ENCODE measurements at places on chromosomes 2 and 18.

DNA sequence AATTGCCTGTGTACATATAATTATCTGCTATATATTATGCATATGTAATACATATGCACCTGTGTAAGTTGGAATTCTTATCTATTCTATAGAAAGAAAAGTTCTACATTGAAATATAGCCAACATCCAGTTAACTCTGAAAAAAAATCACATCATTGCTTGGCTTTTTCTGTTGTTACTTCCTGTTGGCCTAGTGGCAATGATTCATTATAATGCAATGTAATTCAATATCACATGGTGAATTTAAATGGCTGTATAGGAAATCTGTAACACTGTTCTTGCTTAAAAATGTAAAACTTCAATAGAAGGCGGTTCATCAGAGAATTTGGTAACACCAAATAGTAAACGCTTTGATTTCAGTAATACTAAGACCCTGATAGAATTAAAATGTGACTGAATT, 44.5 kb upstream of the MAP4K3 start:
- no peak for DNase-seq

DNA sequence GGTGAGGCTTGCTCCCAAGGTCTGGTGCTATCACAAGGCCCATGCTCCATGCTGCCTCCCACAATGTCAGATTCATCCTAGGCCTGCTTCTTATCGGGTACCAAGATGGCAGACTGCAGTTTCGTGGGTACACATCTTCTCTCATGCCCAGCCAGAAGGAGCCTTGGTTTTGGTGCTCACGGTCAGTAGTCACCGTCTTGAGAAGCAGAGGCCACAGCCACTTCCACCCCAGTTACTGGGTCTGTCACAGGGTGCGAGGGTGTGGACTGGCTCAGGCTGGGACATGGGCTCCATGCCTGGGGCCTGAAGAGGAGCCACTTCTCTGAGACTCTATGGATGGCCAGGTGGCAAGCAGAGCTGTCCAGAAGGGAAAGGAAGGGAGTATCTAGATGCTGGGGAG, 178.8 kb upstream of the HS6ST1 start:
- no peak for DNase-seq

DNA sequence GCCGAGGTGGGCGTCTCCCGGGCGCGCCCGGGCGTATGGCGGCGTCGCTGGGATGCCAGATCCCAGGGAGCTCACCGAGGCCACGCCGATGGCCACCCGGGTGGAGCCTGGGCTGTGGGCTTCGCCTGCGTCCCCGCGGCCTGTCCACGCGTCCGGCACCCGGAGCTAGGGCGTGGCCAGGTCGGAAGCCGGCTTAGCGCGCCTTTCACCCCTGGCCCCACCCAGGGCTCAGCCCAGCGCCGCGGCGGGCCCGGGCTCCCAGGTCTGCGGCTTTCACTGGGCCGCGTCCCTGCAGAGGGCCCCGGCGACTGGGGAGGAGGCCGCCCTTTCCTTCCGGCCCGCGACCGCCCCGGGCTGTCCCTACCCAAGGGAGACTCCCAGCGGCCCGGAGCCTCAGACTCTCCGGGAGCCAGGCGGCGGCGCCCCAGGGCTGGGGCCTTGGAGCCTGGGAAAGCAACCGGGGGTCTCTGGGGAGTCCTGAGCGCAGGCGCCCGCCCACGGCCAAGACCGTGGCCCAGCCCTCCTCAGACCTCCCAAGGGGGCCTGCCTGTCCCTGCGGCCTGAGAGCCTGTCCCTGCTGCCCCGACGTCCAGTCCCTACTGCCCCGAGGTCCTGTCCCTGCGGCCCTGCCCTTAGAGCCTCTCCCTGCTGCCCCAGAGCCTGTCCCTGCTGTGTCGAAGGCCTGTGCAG, 36.3 kb upstream of the ITM2C start:
- DNase-seq, result no peak

GRCh38 chr2:205682971-205683501, 735 bp downstream of the NRP2 start:
- DNase-seq, result no peak

DNA sequence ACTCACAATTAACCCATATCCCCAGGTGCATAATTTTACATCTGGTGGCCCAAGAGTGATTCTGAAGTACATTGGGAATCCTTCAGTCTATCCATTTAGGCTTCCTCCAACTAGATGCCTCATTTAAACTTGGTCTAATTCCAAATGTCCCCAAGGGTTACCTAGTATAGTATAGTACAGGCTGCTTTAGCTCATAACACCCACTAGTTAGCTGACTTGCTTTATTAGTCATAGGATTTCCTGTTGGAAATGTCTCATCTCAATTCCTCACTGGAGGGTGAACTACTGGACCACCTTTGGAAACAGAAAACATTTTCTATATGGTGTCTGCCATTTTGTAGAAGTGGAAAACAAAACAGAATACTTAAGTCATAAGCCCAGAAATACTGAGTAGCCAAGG, 202.5 kb upstream of the SESTD1 start:
- DNase-seq, result no peak

- DNase-seq, result no peak
Measured at GRCh38 chr2:8658064-8658862, 23.6 kb upstream of the ID2 start.

GRCh38 chr2:186349508-186349907, 136.6 kb upstream of the ZC3H15 start:
- DNase-seq, result no peak

DNA sequence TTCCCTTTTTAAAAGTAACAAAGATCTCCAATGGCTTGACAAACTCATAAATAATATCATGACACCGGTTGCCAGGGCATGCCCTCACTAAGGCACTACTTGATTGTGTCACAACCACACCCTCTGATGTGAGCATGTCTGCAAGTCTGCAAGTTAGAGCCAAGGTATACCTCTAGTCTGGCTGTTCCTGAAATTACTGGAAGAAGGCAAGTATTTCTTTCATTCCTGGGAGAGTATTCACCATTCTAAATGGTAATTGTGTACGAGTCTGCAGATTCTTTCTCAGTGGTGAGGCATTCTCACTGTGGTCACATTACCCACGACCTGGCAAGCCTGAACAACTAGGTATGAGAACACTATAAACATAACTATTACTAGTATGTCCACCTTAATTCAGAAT, 25.7 kb upstream of the RNU4ATAC start:
- DNase-seq, result no peak

GRCh38 chr2:36801088-36801487, 104.6 kb downstream of the VIT start:
- no peak for DNase-seq

- DNase-seq, result no peak
Measured at GRCh38 chr18:48018851-48019250, 88.4 kb upstream of the SMAD2 start.

GRCh38 chr2:127525691-127526131, 578 bp downstream of the IWS1 start:
- no peak for DNase-seq

DNA sequence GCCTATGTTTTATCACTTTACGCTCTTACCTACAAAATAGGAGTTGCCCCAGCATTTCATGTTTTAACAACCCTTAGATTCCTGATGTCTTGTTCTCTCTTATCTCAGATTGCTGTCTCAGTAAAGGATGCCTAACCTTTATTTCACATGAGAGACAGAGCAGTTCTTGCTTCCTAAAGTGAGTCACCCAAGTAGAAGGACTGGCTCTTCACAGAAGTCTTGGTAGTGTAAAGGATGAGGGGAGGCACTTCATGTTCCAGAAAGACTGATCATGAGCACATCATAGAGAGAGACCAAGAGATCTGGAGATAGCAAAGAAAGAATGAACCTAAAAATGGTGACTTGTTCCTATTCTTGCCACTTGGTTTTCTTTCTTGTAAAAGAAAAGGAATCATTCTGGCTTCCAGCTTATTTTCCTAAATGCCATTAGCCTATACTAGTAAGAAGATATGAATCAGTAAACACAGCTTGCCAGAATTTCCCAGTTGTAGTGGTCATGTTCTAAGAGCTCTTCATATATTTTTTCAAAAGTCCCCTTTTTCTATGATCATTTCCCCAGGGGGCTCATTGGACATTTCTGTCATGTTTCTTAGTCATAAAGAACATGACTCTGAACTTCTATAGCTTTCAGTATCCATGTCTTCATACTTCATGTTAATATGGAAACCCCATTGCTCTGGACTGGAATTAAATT, 54.9 kb downstream of the MAPRE2 start:
- no peak for DNase-seq

- no peak for DNase-seq
Measured at GRCh38 chr2:237091779-237092436, 6.2 kb downstream of the COPS8 start.

GRCh38 chr2:54673501-54673998, 49.9 kb upstream of the EML6 start:
- no peak for DNase-seq

- DNase-seq, result no peak
Measured at GRCh38 chr2:160838147-160838546, 322.1 kb upstream of the TANK start.

- DNase-seq, result no peak
Measured at GRCh38 chr2:188130317-188130716, 161.4 kb upstream of the GULP1 start.

GRCh38 chr2:109087055-109087663, 41.8 kb upstream of the SH3RF3 start:
- no peak for DNase-seq

DNA sequence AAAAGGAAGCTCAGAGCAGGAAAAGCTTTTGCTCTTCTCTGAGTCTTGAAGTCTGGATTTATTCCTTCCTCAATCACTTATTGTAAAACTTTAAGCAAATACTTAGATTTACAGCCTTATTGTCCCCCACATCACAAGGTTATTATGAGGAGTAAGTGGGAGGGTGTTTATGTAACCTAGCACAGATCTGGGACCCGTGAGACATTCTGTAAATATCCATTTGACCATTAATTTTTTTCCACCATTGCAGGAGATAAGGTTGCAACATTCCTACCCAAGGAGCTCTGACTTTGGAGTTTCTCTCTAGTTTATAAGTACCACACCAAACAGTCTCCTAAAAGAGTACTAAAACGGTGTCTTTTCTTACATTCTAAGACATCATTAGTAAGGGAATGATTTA, 52.1 kb upstream of the CTIF start:
- no peak for DNase-seq

DNA sequence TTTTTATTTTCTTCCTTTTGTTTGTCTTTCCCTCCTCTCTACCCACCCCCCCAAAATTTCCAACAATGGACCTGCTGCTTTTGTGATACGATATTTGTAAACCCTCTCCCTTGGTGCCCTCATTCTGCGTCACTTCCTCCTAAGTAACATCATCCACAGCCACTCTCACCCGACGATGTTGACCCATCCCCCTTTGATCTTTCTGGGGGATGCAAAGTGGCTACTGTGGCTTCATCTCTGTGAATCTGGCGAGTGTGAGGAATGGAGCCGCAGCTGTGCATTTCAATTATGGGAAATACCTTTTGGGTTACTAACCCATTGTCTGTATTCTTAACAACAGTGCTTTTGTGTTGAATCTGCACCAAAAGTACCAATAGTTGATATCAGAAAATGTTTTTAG, 19.4 kb downstream of the ANTXR1 start:
- DNase-seq, result no peak

DNA sequence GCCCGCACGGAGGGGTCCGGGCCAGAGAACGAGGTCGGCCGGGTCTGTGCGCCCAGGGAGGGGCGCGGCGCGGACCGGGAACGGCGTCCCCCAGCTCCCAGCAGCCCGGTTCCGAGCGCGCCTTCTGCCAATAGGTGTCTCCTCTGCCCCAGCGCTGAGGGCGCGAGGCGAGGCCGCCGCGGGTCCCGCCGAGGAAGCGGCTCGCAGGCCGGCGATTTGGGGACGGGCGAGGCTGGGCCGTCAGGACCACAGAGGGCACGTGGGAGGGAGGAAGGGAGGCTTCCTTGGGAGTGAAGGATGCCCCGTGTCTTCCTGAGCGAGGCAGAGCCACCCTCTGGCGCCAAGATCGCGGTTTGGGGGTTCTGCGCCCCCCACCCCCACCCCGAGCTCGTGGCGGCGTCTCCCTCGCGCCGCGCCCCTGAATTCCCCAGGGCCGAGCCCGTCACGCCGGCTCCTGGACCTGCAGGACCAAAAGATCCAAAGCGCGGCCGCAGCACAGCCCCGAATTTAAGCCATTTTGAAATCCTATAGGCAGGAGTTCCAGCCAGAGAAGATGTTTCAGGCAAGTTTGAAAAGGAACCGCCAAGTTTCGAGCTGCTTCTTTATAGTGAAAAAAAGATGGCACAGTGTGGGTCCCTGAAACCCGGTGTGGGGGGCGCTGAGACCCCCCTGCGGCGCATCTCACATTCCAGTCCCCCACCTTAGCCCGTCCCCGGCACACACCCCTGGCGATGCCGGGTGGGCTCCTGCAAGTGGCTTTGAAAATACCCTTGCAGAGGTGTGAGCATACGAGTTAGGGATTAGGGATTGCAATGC, 909 bp downstream of the NFATC1 start:
- peak; percentile 47 for DNase-seq

GRCh38 chr2:158967731-158968395, 577 bp upstream of the TANC1 start:
- no peak for DNase-seq

DNA sequence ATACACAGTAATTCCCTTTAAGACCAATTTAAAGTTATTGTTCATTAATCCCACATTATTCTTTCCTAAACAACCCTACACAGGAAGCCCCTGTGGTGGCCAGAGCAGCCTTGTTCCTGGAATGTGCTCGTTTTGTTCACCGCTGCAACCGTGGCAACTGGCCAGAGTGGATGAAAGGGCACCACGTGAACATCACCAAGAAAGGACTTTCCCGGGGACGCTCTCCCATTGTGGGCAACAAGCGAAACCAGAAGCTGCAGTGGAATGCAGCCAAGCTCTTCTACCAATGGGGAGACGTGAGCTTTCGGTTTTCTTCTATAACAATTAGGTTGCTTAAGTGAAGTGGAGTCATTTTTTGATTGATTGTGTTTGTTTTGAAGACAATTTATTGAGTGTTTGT, 101.0 kb downstream of the UNC80 start:
- no peak for DNase-seq

- no peak for DNase-seq
Measured at GRCh38 chr2:64586883-64587481, 62.9 kb downstream of the AFTPH start.

- DNase-seq, result no peak
Measured at GRCh38 chr2:43349904-43350303, 123.5 kb upstream of the ZFP36L2 start.

DNA sequence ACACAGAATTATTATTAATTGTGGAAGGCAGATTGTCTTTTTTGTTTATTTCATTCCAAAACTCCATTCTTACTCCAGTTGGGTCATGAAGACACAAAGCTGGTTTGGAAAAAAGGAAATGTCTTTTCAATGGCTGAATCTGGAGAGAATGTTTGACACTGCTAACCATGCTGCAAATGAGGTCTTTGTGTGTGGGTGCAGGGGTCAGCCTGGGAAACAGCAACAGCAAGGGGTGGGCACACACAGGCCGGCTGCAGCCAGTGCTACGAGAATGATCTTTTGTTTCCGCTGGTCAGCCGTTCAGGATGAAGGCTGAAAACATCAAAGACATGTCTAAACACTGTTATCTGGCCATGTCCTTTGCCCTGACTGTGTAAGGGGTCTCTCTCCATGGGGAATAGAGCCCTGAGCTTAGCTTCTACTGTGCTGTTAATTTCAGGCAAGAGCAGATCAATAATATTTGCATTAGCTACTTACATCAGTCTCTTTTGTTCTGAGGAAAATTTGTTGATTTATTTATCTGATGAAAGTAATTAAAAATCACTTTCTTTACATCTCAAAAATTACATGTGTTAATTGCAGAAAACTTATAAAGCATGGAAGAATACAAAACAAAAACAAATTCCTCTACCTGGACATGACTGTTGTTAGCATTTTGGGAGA, 33.3 kb upstream of the E2F6 start:
- no peak for DNase-seq

All from stimulated activated CD4-positive, alpha-beta T cell treated with anti-CD3 and anti-CD28 coated beads, Interleukin-12 subunit alpha, Interleukin-12 subunit beta, amount 100 ng/mL, for 24 hours (primary cell).